ENCODE measurements at places on chromosomes 6 and 20.

GRCh38 chr6:51613558-51613957, 473.9 kb downstream of the PKHD1 start:
- no peak for DNase-seq

DNA sequence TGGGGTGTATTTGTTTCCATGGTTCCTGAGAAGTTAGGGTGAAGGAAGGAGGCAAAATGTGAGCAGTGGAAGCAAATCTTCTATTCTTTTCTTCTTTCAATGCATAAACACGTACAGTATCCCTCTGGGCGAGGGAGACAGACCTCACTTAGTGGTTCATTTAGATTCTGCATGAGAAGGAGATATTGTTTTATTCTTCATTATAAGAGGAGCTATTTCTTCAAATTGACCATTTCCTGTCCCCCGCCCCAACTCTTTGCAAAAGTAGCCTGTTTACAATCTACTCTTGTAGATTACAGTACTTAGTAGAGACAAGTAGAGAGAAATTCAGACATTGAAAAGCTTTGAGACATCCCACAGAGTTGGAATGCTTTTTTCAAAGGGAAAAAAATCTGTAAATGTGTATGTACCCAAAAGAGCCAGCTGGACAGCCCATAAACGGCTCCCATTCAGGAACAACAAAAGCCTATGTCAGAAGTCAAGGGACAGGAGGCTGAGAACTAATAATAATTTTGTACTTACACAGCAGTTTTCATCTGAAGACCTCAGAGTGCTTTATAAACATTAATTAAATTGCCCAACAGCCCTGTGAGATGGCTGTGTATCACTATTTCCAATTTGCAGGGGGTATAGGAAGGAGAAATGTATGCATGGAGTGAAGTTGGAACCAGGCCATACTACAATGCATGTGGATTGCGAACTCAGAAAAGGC, 23.9 kb downstream of the CD83 start:
- DNase-seq = no peak

GRCh38 chr6:46279874-46280273, 109.1 kb upstream of the ENPP5 start:
- no peak for DNase-seq

- DNase-seq = no peak
These were observed 133.1 kb downstream of the SOX4 start for GRCh38 chr6:21726676-21727075.

GRCh38 chr6:75467284-75467683, 26.3 kb downstream of the FILIP1 start:
- DNase-seq = no peak

GRCh38 chr6:42453031-42453653, 1.4 kb upstream of the TRERF1 start:
- DNase-seq = peak; percentile 83

GRCh38 chr6:34045771-34046170, 100.1 kb downstream of the GRM4 start:
- DNase-seq = no peak

GRCh38 chr20:38277691-38278090, 17.2 kb upstream of the KIAA1755 start:
- DNase-seq = no peak

- DNase-seq = peak; percentile 93
These were observed 35.0 kb upstream of the DSN1 start for GRCh38 chr20:36808317-36809257.

DNA sequence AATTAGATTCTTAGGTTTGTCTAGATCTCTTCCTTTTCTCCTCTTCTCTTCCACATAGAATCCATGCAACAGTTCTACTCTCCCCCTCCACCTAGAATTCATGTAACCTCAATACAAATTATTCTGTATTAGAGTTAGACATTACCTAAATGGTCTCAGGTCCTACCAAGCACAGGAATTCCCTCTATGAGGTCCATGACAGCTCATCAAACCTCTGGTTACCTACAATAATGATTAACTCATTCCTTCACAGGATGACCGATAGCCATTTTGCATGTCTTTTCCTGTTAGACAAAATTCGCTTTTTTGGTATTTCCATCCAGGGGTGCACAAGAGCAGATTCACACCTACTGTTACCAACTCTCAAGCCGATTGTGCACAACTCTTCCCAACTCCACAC, 27.4 kb upstream of the BMP2 start:
- no peak for DNase-seq

DNA sequence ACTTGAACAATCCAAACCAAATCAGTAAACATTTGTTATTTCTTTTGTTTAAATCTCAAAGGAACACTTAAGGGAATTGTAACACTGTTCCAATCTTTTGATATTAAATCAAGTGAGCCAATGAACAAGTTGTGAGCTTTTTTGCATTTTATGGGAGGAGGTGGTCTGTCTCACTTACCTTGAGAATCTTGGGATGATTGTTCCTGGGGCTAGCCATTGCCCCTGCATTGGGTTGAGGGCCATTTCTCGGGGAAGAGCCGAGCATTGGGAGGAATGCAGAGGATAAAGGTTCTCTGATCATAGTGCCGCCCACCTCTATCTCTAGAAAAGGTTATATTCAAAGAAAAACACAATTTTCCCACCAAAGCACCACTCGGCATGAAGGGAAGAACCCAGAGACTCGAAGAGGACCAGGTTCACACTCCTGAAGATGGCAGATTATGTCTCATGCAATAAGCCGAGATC, 13.8 kb upstream of the TFB1M start:
- no peak for DNase-seq

- DNase-seq = no peak
These were observed 31.6 kb upstream of the HLA-G start for GRCh38 chr6:29796026-29796425.

GRCh38 chr6:33620158-33620855, 815 bp upstream of the ITPR3 start:
- peak; percentile 54 for DNase-seq

- DNase-seq = no peak
These were observed 23.5 kb downstream of the CEP250 start for GRCh38 chr20:35478804-35479472.

- no peak for DNase-seq
These were observed 641 bp downstream of the TEAD3 start for GRCh38 chr6:35496036-35496840.

DNA sequence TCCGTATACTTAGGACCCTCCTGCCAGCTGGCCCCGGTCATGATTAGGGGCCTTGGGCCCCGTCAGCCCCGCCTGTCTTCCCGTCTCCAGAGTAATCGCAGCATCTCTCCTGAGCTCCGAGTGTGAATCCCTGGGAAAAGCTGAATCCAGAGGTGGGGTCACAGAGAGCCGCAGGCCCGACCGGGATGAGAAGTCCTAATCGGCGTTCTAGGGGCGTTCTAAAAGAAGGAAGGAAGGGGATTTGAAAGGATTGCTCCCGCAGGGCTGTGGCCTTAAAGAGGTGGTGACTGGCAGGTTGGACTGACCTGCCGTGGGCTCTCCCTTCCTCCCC, 371 bp downstream of the HMGN4 start:
- DNase-seq = no peak

GRCh38 chr6:169451065-169451838, 197.6 kb upstream of the THBS2 start:
- DNase-seq = no peak

DNA sequence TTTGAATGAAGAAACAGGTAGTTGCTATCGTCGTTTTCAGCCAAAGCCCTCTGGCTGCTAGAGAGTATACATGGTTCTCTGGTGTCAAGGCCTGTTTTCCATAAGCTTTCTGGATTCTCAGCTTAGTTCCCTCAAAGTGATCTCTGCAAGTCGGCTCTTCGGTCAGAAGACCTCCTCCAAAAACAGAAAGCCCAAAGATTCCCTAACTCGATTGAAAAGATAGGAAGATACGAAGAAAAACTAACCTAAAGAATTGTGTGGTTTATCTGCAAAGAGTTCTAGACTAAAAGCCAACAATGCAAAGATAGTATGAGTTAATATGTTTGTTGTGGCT, 545 bp upstream of the ASCC3 start:
- DNase-seq = no peak

DNA sequence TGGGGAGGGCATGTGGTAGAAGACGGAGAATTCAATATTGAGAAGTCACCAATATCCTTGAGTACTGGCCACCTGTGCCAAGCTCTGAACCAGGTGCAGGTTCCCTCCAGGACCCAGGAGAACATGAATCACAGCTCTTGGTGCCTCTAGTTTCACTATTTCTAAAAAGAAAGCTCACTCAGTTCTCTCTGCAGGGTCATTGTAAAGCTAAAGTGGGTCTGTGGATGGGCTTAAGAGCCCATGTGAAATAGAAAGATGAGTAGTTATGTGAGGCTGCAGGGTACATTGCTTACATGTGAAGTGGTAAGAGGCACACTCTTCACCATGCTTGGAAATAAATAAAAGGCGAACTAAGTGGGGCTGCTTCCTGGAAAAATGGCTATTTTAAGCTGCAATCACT, 43.6 kb downstream of the ZNF831 start:
- no peak for DNase-seq

GRCh38 chr20:19830211-19830785, 72.2 kb downstream of the RIN2 start:
- no peak for DNase-seq

GRCh38 chr6:108760126-108761050, 87.8 kb upstream of the ARMC2 start:
- no peak for DNase-seq

- DNase-seq = no peak
These were observed at the start of gene ANKRD66 for GRCh38 chr6:46746696-46747095. Gene ANKRD66 (plus strand): TSS chr6:46746933. CDS start chr6:46751949, 5,016 bp downstream.

DNA sequence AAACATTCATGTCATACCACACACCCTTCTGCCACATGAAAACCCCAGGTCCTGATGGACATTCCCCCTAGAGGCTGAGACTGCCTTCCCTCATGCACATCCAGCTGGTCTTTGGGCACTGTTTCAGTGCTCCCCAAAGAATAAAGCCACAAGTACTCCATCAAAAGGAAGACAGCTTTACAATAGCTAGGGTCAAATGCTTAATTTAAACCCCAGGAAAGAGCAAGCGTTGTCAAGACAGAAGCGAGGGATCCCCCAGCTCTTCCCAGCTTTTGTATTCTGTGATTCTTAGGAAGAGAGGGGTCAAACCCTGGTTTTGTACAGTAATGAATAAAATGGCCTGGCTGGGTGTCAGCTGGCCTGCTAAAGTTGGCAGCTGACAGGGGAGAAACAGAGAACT, 82.4 kb upstream of the IYD start:
- DNase-seq = no peak

DNA sequence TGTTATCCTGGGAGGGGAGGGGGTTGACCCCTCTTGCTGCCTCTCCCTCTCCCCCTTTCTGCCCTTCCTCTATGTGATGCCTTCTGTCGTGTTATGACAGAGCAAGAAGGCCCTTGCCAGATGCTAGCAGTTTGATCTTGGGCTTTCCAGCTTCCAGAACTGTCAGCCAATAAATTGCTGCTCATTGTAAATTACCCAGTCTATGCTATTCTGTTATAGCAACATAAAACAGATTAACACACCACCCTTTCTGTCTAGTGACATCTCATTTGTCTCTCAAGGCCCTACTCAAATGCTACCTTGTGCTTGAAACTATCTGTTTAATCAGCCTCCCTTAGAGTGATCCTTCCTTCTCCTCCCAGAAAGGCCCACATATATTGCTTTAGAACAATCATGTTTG, 16.4 kb upstream of the MAP3K4 start:
- DNase-seq = no peak

GRCh38 chr20:33301192-33301930, 18.3 kb downstream of the BPIFB1 start:
- DNase-seq = no peak

DNA sequence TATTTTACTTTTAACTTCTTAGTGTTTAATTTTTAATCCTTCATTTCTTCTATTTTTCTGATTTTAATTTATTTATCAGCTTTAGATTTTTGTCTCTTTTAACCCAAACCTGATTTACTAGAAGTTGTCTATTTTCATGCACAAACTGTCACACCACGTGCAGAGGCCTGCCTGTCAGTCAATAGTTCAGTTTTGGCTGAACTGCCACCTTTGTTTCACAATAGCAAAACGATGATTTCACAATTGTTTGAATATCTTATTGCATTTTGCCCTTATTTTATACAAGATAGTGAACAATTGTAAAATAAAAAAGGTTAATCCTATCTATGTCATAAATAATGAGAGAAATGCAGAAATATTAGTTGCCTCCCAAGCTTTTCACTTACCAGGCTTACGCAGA, 24.0 kb upstream of the PPP1R3G start:
- no peak for DNase-seq

GRCh38 chr6:53998303-53998702, 112.9 kb upstream of the MLIP start:
- DNase-seq = no peak

GRCh38 chr6:104486035-104486434, 373.7 kb downstream of the HACE1 start:
- no peak for DNase-seq

DNA sequence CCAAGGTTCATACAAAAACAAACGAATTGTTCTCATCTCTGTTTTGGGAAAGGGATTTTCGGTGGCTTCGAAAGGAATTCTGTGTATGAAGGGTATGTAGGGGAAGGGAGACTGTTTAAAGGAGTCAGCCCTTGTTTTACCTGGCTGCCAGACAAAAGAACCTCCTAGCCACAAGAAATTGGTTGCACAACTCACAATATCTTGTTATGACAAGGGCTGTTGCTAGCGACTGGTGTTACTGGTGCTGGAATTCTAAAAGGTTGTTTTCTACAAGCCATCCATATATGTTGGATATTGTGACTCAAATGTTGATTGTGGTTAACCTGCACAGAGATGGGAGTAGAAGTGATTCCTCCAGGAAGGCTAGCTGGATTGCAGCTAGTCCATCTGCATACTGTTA, 34.6 kb upstream of the CITED2 start:
- DNase-seq = no peak

DNA sequence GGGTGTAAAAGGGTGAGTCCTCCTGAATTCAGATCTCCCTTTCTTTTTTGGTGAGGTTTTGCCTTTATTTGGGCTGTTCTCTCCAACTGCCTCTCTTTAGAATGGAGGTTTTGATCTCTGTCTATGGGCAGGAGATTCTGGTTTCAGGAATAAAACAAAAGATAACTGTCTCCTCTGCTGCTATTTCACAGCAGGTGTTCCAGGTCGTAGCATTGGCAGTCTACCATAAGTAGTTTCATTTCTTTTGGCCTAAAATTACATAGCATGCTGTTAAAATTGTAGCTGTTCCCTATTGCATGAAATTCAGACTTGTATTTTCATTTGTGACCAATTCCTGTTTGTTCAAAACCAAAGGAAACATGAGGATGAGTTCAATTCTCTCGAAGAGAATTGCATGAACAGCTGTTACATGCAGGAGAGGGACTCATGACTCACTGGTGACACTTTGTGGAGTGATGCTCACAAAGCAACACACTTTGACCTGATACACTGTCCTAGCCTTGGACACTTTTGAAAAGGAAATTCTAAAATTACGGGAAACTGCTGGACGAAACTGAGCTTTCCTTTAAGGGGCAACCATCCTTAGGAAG, 76.8 kb upstream of the SIRPG start:
- DNase-seq = no peak

GRCh38 chr6:145329257-145329656, 406.1 kb downstream of the EPM2A start:
- no peak for DNase-seq

DNA sequence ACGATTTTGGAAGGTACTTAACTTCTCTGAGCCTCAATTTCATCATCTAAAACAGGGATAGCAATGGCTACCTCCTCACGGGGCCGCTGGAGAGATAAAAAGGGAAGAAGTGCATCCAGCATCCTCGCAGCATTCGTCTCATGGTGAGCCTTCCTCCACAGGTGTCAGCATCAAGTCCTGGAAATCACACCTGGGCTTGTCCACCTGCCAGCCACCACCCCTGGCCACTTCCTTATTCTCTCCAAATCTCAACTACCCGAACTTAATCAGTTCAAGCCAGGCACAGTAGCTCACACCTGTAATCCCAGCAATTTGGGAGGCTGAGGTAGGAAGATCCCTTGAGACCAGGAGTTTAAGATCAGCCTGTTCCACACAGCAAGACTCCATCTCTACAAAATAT, 234.5 kb downstream of the LY86 start:
- no peak for DNase-seq
